Activated CD8-positive, alpha-beta memory T cell treated with anti-CD3 and anti-CD28 coated beads for 4 hours (primary cell): ENCODE measurements at places on chromosomes 6 and 20.

- no peak for DNase-seq
Measured at GRCh38 chr6:36999061-36999750, 6.2 kb upstream of the FGD2 start.

- DNase-seq: no peak
Measured at GRCh38 chr6:158488065-158488464, 71.8 kb upstream of the TMEM181 start.

- no peak for DNase-seq
Measured at GRCh38 chr6:87241304-87241703, 81.1 kb upstream of the SMIM8 start.

DNA sequence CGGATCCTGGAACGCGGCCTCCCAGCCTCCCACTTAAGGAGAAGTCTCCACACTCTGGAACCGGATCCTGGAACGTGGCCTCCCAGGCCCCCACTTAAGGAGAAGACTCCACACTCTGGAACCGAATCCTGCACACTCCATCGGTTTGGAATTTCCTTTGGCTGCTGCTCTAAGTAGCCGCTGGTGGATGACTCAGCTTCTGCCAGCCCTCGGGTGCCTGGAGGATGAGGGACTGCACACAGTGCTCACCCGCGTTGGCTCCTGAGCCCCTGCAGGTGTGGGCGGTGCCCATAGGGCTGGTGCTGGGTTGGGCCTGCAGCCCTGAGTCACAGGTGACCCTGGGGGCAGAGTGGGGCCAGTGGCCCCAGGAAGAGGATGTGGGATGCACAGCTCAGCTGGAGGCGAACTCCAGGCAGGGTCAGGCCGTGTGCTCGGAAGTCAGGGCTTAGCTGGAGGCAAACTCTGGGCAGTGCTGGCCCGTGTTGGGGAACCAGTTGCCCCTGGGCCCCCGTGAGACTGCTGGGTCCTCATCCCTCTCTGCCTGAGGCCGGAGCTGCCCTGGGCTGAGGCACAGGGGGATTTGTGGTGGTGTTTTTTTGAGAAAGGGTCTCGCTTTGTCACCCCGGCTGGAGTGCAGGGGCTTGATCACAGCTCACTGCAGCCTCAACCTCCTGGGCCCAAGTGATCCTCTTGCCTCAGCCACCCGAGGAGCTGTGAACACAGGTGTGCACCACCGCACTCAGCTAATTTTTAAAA lies 13.9 kb upstream of the TNFRSF6B start:
- no peak for DNase-seq

DNA sequence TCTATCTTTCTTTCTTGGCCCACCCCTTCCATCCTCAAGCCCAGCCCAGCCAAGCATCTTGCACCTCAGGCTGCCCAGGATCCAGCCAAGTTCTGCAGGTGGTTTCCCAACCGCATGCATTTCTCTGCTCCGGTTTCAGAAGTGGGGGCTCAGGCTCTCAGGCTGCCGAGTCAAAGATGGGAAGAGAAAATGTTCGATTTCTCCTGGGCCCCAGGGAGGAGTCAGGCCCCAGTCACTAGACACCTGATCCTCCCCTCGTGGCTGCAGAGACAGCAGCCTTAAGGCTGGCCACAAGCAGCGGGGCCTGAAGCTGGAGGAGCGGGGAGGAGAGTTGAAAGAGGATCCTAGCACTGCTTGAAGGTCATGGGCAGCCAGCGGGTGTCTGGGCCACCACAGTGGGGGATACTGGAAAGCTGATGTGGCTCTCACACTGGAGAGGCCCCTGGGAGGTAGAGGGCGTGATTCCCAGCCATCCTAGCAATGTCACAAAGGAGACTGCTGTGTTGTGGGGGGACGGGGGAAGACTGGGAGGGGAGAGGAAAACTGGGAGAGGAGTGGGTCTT lies 42.2 kb upstream of the ZFAND3 start:
- DNase-seq: no peak

DNA sequence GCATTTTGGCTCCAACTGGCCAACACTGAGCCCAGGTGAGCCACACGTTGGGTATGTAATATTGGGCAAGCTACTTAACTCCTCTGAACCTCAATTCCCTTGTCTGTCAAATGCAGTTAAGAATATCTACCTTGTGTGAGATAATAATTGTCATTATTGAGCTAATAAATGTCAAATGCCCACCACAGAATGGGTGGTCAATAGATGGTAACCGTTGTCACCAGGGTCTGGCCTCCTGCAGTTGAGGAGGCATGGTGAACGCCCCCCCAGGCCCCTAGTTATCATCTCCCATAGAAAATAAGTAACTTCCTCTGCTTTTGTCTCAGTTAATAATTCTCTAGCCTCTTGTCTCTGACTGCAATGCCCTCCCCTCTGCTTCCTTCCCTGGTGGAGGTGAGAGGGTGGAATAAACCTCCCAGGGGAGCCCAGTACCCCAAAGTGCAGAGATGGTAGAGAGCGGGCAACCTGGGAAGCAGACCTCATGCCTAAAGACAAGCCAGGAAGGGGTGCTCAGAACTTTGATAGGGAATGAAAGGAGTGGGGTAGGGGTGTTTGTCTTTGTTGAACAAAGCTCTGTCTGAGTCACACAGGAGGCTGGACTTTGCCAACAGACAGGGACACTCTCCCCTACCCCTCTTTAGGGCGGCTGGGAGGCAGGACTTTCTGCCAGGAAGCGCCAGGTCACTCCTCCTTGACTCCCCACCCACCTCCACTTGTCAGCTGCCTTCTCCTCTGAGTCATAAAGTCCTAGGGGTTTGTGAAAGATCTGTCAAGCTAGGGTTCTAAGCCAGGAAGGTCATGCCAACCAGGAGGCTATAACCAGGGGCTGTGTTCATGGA lies 1.3 kb upstream of the UNC5CL start:
- DNase-seq: no peak

DNA sequence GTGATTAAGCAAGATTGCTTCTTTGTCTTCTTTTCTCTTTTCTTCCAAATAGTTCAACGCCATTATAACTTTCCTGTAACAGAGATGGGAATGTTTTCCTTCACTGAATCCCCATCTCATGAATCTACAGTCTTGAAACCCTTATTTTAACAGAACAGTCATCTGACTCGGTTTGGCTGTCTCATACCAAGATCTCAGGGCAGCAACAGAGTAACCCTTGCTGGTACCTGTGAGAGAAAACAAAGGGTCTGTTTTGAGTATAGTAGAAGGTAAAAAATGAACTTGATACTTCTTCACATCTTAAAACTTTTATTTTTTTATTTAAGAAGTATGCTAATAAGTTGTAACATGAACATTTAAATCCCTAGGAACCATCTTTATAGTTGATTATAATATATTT lies 19.6 kb upstream of the DSE start:
- DNase-seq: no peak

DNA sequence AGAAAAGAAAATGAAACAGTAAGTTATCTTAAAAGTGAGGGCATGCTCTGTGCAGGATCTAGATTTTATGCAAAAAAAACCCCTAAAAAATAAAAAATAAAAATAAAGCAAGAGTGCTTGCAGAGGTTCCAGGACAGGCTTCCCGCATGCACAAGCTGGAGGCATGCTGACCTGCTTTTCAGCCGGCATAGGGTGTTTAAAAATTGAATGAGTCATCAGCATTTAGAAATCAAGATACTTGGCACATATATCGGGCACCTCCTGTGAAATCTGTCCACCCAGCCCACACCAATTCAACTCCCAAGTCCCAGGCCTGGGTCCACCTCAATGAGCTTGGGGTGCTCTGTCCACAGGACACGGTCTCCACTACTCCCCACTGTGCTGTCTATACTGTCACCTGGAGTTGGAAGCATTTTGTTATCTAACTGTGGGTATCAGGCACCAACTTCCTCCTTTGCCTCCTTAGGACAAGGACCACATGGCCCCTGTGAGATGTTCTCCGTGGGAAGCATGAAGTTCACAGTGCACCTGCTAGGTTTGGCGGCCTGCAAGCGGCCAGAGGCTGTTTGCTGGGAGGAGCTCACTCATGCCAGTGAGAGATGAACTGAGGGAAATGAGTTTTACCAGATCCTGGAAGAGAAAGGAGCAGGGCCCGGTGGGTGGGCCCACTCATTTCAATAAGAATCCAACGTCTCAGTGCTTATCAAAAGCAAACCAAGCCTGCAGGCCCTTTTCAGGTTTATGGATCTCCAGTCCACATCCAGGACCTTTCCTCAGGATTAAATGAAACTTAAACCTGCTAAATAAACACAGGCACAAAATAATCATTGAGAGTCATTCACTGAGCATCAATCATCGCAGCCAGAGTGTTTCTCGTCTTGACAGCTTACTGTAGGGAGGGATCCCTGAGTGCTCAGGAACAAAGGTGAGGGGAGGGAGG lies 121.1 kb downstream of the FOXA2 start:
- DNase-seq: no peak

GRCh38 chr6:91590191-91590590 lies 1003.3 kb upstream of the MAP3K7 start:
- no peak for DNase-seq

GRCh38 chr6:125781314-125781868 lies 9.4 kb upstream of the NCOA7 start:
- DNase-seq: no peak

GRCh38 chr20:57826666-57827287 lies 117.0 kb upstream of the PMEPA1 start:
- no peak for DNase-seq

- no peak for DNase-seq
Measured at GRCh38 chr20:13874394-13875157, 89.7 kb downstream of the NDUFAF5 start.

GRCh38 chr20:5508044-5508443 lies 191.3 kb upstream of the PROKR2 start:
- DNase-seq: no peak

DNA sequence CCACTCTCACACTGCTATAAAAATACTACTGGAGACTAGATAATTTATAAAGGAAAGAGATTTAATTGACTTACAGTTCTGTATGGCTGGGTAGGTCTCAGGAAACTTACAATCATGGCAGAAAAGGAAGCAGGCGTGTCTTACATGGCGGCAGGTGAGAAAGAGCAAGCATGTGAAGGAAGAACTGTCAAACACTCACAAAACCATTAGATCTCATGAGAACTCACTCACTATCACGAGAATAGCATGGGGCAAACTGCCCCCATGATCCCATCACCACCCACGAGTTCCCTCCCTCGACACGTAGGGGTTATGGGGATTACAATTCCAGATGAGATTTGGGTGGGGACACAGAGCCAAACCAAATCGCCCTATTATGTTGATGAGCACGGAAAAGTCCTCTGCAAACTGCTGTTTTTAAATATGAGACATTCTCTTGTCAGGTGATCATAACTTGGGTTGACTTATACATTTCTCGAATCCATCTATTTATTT lies 133.5 kb downstream of the AIG1 start:
- no peak for DNase-seq

GRCh38 chr20:7463290-7463689 lies 477.0 kb downstream of the HAO1 start:
- DNase-seq: no peak
